ENCODE measurements at places on chromosomes 13 and 19.
A peak's percentile ranks its signal among the peaks of the same experiment; 100 is the strongest.

- peak; percentile 40 for DNase-seq
- H3K27me3 ChIP-seq = no peaks in the 10 kb centered on the region
- no peak overlapping the region for H3K4me3 ChIP-seq
- peaks cover 31% of the 10 kb centered on the region for H3K36me3 ChIP-seq
- H3K27ac ChIP-seq = no peak overlapping the region
Observed at GRCh38 chr13:97986835-97987234, 33.4 kb downstream of the IPO5 start.

GRCh38 chr13:112741835-112742570 lies 52.2 kb downstream of the ATP11A start:
- H3K36me3 ChIP-seq = no peaks in the 10 kb centered on the region
- no peaks in the 10 kb centered on the region for H3K4me1 ChIP-seq
- H3K4me3 ChIP-seq = no peak overlapping the region
- no peaks in the 10 kb centered on the region for H3K27me3 ChIP-seq

DNA sequence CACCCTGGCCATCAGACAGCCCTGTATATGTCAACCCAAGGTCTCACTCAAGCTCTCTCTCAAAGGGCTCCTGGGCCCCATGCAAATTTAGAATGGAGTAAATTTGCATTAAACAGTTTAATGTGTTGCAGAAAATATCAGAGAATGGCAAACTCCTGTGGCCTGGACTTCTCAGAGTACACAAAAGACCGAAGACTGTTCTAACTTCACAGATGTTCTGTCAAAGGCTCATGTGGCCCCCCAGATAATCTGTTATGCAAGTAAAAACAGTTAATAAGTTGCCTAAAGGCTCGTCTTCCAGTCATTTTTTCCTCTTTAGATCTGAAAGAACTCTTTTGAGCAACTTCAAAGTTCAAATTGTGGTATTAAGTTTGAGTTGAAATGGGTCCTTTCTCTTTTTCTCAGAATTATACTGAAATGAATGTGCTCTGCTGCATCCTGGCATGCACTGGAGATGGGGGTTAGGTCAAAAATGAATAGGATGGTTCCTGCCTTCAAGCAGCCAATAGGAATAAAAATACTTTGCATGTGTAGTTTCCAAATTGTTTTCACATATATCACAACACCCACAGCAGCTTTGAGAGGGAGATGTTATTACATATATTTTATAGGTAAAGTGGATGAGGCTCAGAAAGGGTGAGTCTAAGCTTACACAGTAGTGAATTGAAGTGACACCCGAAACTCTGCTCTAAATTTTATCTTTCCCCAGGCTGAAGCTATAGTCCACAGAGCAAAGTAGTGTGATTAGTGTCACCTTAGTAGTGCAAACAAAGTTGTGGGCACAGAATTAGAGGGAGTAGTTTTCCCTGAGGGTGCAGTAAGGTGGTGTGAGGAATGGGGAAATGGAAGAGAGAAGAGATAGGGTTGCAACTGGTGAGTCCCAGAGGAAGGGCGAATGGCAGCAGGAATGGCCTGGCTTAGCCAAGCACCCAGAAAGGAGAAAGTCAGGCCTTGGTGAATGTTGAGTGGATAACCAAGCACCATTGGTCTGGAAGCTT lies 205.0 kb upstream of the RFC3 start:
- H3K4me1 ChIP-seq = no peaks in the 10 kb centered on the region
- H3K36me3 ChIP-seq = no peaks in the 10 kb centered on the region
- no peaks in the 10 kb centered on the region for H3K27me3 ChIP-seq
- no peak for DNase-seq

DNA sequence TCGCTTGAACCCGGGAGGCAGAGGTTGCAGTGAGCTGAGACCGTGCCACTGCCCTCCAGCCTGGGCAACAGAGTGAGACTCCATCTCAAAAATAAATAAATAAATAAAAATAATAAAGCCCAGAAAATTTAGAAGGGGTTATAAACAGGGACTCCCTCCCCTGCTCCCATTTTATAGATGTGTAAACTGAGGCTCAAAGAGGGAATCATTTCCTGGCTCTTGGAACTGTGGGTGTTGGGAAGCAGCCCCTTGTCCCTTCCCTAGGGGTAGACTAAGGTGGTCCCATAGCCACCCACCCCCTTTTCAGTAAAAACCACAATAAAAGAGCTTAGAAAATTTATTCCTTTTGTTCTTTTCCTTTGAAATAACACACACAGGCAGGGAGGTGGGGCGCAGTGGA lies 6.2 kb upstream of the SLC25A41 start:
- no peaks in the 10 kb centered on the region for H3K36me3 ChIP-seq
- H3K4me1 ChIP-seq = no peaks in the 10 kb centered on the region
- no peak overlapping the region for H3K27ac ChIP-seq

- H3K4me1 ChIP-seq = no peaks in the 10 kb centered on the region
- no peak overlapping the region for H3K27ac ChIP-seq
- no peaks in the 10 kb centered on the region for H3K27me3 ChIP-seq
- H3K4me3 ChIP-seq = no peak overlapping the region
Observed at GRCh38 chr13:110472904-110473563, 88.5 kb downstream of the RAB20 start.

- no peaks in the 10 kb centered on the region for H3K36me3 ChIP-seq
- no peaks in the 10 kb centered on the region for H3K4me1 ChIP-seq
- DNase-seq = no peak
- no peaks in the 10 kb centered on the region for H3K27me3 ChIP-seq
- no peak overlapping the region for H3K4me3 ChIP-seq
Observed at GRCh38 chr13:110726726-110727125, 13.2 kb downstream of the ING1 start.

- H3K27ac ChIP-seq = no peak overlapping the region
- no peak overlapping the region for H3K4me3 ChIP-seq
- no peaks in the 10 kb centered on the region for H3K4me1 ChIP-seq
- peaks cover 95% of the 10 kb centered on the region for H3K27me3 ChIP-seq
Observed at GRCh38 chr19:5281588-5281987, 59.0 kb downstream of the PTPRS start.

DNA sequence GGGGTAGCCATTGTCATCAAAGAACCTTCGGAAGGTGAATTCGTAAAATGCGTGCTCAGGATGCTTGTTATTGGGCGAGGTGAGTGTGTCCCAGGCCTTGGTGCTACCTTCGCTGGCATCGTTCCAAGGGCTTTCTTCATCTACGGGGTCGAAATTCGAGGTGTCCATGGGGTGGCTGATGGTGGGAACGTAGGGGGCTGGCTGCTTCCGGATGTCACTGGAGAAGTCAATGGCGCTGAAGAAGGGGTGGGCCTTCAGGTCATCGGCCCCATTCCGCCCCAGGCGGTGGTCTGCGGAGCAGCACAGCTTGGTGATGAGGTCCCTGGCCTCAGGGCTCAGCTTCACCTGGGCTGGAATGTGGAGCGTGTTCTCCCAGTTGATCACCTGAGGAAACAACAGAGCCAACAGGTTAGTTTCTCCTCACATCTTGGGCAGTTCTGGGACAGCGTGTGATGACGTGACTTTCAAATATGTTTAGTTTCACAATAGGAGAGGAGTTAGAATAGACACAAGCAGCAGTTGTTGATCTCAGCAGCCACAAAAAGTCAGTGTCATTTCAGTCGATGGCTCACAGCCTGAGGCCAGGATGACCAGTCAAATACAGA lies 72.5 kb upstream of the XPO4 start:
- no peaks in the 10 kb centered on the region for H3K36me3 ChIP-seq
- no peaks in the 10 kb centered on the region for H3K27me3 ChIP-seq
- H3K4me3 ChIP-seq = no peak overlapping the region
- no peak for DNase-seq
- H3K4me1 ChIP-seq = no peaks in the 10 kb centered on the region

DNA sequence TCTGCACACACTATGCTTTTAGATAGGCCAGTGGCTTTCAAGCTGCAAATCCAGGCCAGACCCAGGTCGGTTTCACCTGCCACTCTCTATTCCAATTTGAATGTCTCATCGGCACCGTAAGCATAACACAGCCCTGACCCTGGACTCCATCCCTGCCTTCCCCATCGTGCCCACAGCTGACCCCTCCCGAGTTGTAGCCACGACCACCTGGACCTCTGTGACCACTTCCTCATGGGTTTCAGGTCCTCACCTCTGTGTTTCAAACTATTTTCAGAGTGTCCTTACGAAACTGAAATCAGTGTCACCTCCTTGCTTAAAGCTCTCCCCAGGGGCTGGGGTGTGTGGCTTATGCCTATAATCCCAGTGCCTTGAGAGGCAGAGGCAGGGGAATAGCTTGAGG lies 9.0 kb upstream of the HSH2D start:
- peak overlapping the region; percentile 92 for H3K27ac ChIP-seq
- H3K27me3 ChIP-seq = no peaks in the 10 kb centered on the region
- DNase-seq = peak; percentile 80
- H3K4me1 ChIP-seq = peaks cover 40% of the 10 kb centered on the region
- H3K36me3 ChIP-seq = peaks cover 17% of the 10 kb centered on the region
- H3K4me3 ChIP-seq = no peak overlapping the region

DNA sequence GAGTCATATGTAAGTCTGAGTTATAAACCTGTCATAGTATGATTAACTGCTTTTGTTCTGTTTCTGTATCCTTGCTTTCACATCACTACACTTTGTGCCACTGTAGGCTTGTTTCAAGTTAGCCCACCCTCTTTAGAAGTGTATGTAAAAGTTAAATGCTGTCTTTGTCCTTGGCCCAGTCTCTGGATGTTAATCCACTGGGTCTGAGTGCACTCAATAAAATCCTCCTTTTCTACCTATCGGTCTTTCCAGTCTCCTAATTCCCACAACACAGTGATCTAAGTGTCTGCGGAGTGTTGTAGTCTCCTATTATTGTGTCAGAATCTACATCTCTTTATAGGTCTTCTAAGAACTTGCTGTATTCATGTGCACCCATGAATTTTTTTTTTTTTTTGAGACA lies 14.1 kb downstream of the ZNF429 start:
- no peak overlapping the region for H3K27ac ChIP-seq
- no peaks in the 10 kb centered on the region for H3K36me3 ChIP-seq
- H3K4me3 ChIP-seq = no peak overlapping the region
- DNase-seq = no peak
